Fibroblast of the aortic adventitia (primary cell): ENCODE measurements at places on chromosomes 13 and 19.

DNA sequence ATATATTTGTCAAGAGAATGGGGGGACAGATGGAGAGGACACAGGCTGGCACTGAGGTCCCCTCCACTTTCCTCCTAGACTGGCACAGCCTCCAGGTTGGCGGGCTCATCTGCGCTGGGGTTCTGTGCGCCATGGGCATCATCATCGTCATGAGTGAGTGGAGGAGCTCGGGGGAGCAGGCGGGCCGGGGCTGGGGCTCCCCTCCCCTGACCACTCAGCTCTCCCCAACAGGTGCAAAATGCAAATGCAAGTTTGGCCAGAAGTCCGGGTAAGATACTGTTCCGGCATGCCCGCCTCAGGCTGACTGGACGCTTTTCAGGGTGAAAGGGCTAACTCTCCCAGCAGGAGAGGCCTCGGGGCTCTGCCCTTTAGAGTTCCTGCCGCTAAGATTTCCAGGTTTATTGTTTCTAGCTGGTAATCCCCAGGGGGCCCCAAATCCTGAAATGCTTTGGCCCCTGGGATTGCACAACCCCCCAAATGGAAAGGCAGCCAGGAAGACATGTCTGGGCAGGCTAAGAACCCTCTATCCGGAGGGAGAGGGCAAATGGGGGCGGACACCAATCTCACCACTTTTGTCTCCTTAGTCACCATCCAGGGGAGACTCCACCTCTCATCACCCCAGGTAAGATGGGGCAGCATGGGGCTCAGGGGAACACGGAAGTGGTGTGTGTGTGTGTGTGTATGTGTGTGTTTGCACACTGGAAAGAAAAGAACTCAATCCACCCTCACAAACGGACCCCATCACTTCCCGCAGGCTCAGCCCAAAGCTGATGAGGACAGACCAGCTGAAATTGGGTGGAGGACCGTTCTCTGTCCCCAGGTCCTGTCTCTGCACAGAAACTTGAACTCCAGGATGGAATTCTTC is 7.3 kb downstream of the FXYD3 start:
- no peak for DNase-seq

DNA sequence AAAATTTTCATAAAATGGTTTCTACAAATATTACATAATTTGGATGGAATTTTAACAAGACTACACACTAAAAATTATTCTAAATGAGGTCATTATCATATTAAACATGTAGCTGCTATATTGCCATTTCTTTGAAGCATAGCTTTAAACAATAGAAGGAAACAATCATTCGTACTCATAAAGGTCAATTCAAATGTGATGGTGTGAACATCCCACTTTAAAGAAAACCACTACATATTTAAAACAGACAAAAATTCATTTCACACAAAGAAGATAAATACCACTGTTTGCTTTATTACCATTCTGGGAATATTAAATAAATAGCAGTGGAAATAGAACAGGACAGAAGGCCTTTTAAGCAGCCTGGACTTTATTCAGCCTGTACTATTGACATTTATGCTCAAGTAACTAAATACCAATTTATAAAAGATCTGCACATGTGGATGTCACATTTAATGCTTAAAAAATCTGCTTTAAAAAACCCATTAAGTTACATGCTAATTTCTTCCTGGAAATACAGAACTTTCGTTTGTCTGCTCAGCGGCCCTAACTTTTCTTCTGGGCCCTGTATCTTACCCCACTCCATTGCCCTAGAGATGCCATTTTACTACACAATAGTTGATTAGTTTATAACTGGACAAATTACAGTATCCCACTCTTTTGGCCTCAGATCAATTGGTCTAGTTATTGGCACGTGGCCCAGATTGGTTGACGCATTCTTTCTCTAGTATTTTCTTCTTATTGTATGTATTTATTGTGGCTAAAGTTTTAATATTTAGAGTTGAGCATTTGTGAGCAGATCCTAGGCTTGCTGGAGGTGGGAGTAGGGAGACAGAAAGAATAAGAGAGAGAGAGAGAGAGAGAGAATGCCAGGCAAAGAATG is 215.1 kb upstream of the SPRY2 start:
- DNase-seq = no peak

- no peak for DNase-seq
These were observed 77.1 kb downstream of the FNDC3A start for GRCh38 chr13:49052813-49053212.

GRCh38 chr13:28628241-28628640 is 30.7 kb upstream of the POMP start:
- no peak for DNase-seq

DNA sequence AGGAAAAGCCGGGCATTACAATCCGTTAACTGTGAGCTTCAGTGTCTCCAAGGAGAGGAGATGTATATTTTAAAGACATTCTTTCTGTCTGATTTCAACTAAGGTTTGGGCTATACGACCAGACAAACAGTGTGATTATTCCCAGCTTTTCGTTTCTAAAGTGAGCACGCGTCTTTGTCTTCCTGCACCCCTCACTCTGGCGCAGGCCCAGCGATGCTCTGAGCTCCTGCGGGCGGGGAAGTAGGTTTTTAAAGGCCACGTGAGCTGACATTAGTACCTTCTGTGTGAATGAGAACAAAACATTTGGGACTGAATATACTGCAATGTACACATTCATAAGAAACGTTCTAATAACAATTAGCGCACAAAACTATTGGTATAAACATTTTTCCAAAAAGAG is 15.3 kb upstream of the RANBP3 start:
- DNase-seq = no peak

GRCh38 chr13:60019119-60019993 is 144.4 kb downstream of the DIAPH3 start:
- DNase-seq = peak; percentile 55

DNA sequence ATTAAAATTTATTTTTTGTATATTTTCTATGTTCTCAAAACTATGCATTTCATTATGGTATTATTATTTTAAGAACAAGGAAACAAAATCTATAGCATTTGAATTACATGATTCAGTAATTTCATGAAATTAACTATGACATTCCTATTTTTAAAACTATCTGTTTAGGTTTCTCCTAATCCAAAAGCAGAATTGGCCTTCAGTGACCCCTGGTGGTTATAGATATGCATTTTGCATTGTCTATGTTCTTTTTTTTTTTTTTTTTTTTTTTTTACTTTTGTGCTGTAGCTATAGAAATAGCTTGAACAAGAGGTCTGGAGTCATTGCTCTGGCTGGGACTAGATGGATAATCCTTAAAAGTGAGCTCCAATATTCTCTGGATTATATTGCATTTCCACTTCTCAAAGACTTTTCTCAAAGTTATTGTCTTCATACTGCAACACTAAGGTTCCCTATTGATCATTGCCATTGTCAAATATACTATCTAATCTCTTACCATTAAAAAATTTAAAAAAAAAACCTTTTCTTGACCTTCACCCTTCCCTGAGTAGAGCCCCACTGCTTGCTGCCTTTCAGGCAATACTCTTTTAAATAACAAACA is 15.9 kb upstream of the DNAJC3 start:
- peak; percentile 76 for DNase-seq

GRCh38 chr13:60755380-60756163 is 358.6 kb downstream of the TDRD3 start:
- DNase-seq = no peak

DNA sequence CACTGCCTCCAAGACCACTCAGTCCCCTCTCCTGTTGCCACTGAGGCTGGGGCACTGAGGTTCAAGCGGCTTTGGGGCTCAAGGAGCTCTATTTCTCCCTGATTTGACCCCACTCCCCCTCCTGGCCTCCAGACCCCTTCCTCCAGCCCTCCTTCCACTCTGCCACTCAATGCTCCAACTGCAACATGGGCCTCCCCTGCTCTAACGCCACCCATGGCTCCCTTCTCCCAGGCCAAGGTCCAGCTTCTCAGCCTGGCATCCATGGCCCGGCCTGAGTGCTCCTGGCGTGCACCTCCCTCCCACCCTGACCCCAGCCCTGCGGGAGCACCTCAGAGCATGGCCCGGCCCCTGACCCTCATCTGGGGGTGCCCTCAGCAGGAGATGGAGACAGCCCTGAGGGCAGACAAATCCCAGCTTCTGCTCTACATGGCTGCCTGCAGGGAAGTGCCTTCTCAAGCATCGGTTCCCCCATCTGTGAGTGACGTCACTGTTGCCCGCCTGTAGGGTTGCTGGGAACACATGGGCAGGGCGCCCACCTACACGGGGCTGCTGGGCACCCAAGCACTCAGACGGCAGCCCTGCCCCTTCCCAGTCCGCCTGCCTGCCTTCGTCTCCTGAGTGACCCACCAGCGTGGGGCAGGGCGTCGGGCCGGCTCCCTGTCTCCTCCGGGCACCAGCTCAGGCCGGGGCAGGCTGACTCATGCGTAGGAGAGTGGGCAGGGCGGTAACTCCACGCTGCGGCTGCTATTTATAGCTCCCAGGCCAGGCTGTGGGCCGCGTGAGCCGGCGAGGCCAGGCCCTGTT is 1.6 kb upstream of the DIRAS1 start:
- peak; percentile 82 for DNase-seq

DNA sequence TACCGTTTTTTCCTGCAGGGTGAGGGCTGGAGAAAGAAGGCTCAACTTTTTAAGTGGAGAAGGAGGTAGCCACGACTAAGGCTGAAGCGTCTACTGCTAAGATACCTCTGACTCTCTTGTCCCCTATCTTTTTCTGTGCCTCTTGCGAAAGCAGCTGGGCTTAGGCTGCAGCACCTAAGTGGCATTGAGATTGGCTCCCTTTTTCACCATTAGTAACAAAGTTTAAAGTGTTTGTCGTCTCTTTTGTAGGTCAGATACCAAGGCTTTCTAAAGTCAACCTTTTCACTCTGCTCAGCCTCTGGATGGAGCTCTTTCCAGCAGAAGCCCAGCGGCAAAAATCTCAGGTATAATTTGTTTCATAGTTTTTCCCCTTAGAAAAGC is 887 bp downstream of the CDADC1 start:
- no peak for DNase-seq

GRCh38 chr13:36031490-36031889 is 99.7 kb downstream of the DCLK1 start:
- no peak for DNase-seq

DNA sequence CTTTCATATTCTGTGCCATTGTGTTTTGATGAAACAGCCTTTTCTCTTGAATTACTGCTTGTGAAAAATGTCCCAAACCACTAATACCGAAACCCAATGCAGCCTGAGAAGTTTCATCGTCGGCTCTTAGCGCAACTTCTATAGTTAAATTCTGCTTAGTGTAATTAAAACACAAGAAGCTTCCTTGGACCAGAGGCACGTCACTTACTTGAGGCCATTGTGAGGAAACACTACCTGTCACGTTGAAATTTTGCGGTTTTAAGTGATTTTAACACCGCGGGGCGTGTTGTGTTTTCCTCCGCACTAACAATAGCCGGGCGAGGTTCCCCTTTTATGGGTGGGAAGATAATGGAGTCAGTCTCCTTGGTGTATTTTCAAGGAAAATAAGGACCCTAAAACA is 70.9 kb downstream of the GGACT start:
- DNase-seq = no peak

DNA sequence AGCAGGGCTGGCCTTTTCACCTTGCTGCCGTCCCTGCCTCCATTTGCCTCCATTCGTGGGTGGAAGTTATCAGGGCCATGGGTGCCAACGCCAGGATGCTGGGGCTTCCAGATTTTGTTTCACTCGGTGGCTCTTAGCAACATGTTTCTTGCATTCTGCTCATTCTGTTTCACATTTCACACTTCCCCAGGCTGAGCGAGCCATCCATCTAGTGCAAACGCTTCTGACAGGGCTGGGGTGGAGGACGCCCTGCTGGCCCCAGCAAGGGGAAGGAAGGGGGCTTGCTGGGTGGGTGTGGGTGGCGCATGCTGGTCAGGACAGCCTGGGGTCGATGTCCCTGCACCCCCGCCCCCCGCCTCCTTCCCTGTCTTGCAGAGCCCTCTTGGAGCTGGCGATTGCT is 165.2 kb downstream of the URI1 start:
- no peak for DNase-seq

- no peak for DNase-seq
These were observed 6.2 kb downstream of the EFNA2 start for GRCh38 chr19:1291761-1292418.

- no peak for DNase-seq
These were observed 63.8 kb upstream of the PABPC3 start for GRCh38 chr13:25032160-25032559.

GRCh38 chr13:35160896-35161295 is 218.8 kb downstream of the NBEA start:
- no peak for DNase-seq

GRCh38 chr13:71214821-71215220 is 652.2 kb downstream of the DACH1 start:
- DNase-seq = no peak

GRCh38 chr19:676339-677105 is at the start of gene FSTL3:
Gene FSTL3 (plus strand): TSS chr19:676392. CDS start chr19:676424, 32 bp downstream.
- DNase-seq = peak; percentile 28

DNA sequence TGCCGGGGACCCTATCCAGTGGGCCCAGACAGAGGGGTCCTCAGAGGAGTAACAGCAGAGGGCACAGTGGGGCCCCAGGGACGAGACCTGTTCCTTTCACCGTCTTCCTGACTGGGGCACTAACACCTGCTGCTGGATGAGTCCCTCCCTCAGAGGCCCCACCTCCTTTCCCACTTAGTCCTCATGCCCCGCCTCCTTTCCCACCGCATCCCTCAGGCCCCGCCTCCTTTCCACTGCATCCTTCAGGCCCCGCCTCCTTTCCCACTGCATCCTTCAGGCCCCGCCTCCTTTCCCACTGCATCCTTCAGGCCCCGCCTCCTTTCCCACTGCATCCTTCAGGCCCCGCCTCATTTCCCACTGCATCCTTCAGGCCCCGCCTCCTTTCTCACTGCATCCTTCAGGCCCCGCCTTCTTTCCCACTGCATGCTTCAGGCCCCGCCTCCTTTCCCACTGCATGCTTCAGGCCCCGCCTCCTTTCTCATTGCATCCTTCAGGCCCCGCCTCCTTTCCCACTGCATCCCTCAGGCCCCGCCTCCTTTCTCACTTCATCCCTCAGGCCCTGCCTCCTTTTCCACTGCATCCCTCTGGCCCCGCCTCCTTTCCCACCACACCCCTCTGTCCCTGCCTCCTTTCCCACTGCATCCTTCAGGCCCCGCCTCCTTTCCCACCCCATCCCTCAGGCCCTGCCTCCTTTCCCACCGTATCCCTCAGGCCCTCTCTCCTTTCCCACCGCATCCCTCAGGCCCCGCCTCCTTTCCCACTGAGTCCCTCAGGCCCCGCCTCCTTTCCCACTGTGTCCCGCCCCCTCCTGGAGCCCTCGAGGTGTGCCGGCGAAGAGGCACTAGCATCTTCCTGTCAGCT is 6.7 kb downstream of the SPPL2B start:
- DNase-seq = no peak

DNA sequence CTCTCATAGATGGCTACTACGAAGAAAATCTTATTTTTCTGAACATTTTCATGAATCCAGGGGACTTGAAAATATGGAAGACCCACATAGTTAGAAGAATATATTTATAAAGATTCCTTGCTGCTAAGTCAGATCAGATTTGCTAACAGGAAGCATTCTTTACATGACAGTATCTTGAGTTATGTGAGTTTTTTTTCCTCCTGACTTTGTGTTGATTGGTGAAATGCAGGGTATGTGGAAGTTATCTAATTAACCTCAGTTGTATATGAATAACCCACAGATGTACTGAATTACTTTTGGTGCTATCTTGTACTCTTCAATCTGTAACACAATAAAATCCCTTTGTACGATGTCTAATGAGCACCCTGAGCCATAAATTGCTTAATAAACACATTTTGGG is 53.8 kb downstream of the ESD start:
- no peak for DNase-seq

GRCh38 chr13:48506092-48506701 is 26.7 kb downstream of the RCBTB2 start:
- DNase-seq = no peak
